ENCODE measurements at places on chromosomes 12 and 14. TPM values are rescaled to one million over a fixed set of nuclear protein-coding genes. Genes with fewer than 3 reads are reported as not detected.

Gene MNAT1
- total RNA-seq, result 53.8 TPM

Gene KLRC3
- not detected for total RNA-seq

- no peak for DNase-seq
Measured at GRCh38 chr12:92854344-92854743, 74.8 kb downstream of the EEA1 start.

DNA sequence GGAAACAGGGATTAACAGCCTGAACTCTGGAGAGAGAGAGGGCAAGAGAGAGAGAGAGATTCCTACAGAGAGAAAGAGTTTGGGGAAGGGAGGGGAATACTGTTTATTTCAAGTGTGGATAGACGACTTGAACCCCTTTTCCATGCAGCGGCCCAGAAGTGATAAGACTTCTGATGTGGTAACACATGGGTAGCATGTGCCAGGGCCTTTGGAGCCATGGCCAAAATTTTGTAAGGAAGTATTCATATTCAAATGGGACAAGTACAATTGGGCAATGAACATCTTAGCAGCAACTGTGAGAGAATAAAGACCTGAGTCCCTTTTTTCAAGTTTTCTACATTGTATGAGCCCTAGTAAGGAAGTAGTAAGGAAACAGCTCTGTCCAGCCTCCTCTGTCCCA is 42.4 kb upstream of the CCDC196 start:
- no peak for DNase-seq

Gene FSCB
- not detected for total RNA-seq

- no peak for DNase-seq
Measured at GRCh38 chr12:46578190-46578982, 205.8 kb upstream of the SLC38A2 start.

Gene MRPL52
- 96.6 TPM for total RNA-seq

GRCh38 chr12:77919450-77919849 is 88.8 kb downstream of the NAV3 start:
- DNase-seq, result no peak

GRCh38 chr12:28222081-28222700 is 31.9 kb downstream of the CCDC91 start:
- DNase-seq, result no peak

Gene RD3L
- total RNA-seq, result not detected

Gene PTPRO
- 0.22 TPM for total RNA-seq

- DNase-seq, result no peak
Measured at GRCh38 chr14:59377491-59377890, 87.7 kb downstream of the GPR135 start.

Gene OR4K14
- not detected for total RNA-seq

GRCh38 chr12:51391283-51392123 is at the start of gene GALNT6:
GALNT6 (minus strand) TSS chr12:51391406; CDS start chr12:51379781, 11,625 bp downstream.
- peak; percentile 56 for DNase-seq

GRCh38 chr12:102496591-102496990 is 16.2 kb upstream of the IGF1 start:
- no peak for DNase-seq

Gene SLC35F4
- not detected for total RNA-seq

DNA sequence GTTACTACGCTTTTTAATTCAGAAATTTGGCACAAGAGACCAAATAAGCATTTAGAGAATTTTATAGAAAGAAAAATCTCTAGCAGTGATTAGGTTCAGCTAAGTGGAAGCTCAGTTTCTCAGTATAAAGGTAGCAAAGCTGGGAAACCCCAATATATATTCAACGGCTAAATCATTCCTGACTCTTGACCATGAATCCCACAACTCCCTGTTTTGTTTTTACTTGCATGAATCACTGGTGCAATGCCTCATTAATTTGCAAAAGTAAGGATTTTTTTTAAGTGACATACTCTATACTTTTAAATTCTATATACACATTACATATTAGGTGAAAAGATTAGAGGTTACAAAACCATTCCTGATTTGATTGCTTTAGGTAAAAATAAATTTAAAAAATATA is 74.3 kb upstream of the PLEKHG7 start:
- DNase-seq, result no peak

DNA sequence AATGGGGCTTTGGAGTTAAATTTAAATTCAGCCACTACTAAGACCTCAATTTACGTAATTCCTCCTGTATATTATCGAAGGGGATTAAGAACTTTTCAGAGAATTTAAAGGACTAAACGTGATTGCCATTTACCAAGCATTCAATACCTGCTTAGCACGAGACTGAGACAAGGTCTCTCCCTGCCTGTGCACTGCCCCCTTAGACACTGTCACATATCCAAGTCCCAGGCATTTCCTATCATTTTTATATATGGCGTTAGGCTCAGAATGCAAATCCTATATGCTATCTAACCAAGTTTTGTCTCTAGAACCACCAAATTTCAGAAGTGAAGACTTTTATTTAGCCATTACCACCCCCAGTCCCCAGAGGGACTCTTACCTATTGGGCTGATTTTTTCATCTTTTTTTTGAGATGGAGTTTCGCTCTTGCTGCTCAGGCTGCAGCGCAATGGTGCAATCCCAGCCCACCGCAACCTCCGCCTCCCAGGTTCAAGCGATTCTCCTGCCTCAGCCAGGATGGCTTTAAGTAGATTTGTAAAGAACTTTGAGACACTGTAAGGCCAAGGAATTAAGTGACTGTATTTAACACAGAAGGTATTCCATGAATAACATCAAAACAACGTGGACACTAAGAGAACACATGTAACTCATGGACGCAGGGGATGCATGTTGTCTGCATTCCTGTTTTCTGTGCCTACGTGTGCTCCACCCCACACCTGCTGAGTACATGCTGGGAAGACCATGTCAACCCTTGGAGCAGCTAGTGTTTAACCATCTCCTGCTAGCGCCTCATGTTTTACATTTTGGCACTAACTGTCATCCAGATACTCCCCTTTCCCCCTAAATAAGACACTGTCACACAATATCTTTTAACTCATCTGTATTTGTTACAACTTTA is 6.4 kb downstream of the HSP90AA1 start:
- DNase-seq, result no peak

Gene USP44
- total RNA-seq, result 0.76 TPM

Gene CD163
- total RNA-seq, result not detected

Gene ATL1
- 10.5 TPM for total RNA-seq

GRCh38 chr12:33581613-33582122 is 142.0 kb upstream of the SYT10 start:
- no peak for DNase-seq
